ENCODE measurements at places on chromosomes 12 and 14.

DNA sequence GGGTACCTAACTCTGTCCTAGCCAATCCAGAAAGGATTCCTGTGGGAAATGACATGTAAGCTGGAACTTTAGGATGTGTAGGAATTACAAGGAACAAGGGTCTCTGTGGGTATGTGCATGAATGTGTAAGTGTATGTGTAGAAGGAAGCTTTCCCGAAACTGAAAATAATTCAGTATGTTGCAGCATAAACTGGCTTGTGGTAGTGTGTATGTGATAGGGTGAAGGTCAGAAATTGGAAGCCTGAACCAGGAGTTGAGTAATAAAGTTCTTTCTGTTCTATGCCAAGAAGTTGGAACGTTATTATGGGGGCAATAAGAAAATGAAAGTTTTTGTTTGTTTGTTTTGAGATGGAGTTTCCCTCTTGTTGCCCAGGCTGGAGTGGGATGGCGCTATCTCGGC, 323.1 kb upstream of the KITLG start:
- no peak for DNase-seq

GRCh38 chr12:113895176-113895575, 70.9 kb downstream of the RBM19 start:
- no peak for DNase-seq

DNA sequence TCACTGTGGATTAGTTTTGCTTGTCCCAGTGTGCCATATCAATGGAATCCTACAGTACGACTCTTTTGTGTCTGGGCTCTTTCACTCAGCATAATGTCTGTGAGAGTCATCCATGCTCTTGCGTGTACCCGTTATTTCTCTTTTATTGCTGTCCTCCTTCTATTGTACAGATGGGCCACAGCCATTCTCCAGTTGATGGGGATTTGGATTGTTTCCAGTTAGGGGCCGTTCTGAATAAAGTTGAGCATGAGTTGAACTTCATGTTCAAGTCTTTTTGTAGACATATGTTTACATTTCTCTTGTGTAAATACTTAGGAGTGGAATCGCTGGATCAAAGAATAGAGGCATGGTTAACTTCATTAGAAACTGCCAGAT, 38.3 kb downstream of the MYO1H start:
- no peak for DNase-seq

GRCh38 chr14:56182410-56182809, 64.2 kb downstream of the PELI2 start:
- DNase-seq = no peak

GRCh38 chr14:74960736-74961135, 5.3 kb upstream of the PGF start:
- no peak for DNase-seq

DNA sequence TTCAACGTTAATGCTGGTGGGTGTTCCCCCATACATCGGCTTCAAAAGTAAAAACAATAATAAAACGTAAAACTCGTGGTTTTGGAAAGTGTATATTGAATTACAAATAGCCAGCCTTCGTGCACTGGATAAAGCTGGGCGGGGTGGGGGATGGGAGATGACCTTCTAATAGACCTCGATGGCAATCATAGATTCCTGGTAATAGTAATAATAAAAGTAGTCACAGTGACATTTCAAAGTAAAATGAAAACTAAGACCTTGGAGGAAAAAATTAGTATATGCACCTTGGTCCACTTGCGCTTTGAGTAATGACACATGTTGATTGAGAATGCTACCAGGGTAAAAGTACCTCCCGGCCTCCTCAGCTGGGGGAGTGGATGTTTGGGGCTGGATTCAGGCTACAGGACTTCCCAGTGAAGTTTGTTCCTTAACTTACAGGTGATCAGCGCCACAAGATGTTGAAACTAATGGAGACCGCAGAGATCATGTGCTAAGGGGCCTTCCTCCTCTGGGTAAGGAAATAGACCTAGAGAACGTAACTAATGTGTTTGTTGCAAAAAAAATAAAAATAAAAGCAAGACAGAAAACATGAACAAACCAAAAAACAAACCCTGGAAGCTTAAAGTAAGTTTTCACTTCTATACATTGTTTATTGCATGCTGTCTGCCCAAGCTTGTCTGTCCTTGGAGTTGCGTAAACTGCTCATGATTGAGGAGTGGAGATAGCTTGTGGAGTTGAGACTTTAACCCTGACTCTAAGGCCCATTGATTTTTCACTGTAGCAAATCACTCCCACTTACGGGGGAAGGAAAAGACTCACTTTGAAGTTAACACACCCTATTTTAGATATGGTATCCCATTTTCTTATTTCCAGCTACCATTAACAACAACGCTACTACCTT, 907 bp upstream of the LRIG3 start:
- DNase-seq = no peak

GRCh38 chr12:14554281-14555007, 13.2 kb downstream of the PLBD1 start:
- no peak for DNase-seq

- no peak for DNase-seq
Observed at GRCh38 chr12:24418157-24418556, 468.7 kb upstream of the SOX5 start.

DNA sequence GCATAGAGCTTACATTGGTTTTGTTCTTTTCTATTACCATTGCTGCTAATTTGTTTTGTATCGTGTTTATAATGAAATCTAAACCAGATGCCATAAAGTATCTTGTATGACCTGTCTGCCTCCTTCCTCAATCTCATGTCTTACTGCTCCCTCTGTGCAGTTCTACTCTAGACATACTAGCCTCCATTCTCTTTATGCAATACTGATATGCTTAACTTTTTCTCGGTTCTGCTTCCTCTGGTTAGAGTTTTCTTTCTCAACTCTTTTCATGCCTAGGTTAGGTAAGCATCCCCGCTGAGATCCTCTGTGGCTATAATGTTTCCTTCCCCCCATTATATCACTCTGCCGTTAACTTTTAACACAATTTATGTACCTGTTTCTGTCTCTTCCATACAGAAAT, 852.3 kb downstream of the TRHDE start:
- DNase-seq = no peak

- DNase-seq = no peak
Observed at GRCh38 chr14:78697341-78697740, 527.2 kb downstream of the NRXN3 start.

GRCh38 chr14:59582161-59582560, 5.5 kb upstream of the CCDC175 start:
- DNase-seq = no peak

GRCh38 chr14:105047283-105048016, 17.8 kb downstream of the GPR132 start:
- no peak for DNase-seq

DNA sequence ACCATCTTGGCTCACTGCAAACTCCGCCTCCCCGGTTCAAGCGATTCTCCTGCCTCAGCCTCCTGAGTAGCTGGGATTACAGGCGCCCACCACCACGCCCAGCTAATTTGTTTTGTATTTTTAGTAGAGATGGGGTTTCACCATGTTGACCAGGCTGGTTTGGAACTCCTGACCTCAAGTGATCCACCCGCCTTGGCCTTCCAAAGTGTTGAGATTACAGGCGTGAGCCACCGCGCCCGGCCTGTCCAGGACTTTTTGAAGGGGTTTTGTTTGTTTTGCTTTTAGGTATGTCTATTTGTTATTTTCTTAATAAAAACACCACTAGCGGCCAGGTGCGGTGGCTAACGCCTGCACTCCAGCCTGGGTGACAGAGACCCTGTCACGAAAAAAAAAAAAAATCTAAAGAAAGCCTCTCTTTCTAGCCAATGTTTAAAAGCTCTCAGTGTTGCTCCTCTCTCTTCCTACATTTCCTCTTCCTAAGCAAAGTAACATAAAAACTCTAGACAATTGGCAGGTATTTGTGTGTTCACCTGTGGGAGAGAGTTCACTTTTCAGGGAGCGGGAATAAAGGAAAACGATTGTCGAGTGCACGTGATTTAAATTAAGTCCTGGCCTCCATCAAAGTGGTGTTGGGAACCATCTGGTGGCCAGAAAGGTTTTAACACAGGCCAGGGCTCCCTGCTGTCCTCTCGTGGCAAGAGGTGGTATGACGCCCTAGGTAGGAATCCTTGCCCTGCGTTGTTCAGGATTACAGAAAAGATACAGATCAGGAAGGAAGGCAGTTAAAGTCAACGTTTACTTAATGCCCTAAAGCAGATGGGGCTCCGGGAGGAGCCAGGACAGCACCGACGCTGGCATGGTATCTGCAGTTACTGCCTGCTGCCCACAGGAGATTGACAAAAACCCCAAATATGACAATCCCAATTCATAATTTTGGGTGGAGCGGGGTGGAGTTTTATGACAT, 36.2 kb upstream of the ATP23 start:
- peak; percentile 64 for DNase-seq

DNA sequence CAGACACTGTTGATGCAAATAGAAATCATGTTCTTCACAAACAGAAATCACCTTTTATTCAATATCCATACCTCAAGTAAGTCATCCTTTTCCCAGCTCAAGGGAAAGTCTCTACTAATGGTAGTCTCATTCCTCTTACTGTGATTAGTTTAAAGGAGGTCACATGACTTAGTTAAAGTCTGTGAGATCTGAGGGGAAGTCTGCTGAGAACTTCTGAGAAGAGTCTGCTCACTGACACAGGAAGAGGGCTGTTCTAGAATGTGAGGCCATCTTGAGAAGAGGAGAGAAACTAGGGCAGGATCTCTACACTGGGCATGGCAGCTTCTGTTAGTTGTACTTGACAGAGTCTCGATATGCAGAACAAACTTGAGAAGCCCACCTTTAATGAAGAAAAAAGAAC, 146.8 kb downstream of the C12orf42 start:
- DNase-seq = no peak

- DNase-seq = no peak
Observed at GRCh38 chr12:117583677-117584225, 222.3 kb upstream of the NOS1 start.

DNA sequence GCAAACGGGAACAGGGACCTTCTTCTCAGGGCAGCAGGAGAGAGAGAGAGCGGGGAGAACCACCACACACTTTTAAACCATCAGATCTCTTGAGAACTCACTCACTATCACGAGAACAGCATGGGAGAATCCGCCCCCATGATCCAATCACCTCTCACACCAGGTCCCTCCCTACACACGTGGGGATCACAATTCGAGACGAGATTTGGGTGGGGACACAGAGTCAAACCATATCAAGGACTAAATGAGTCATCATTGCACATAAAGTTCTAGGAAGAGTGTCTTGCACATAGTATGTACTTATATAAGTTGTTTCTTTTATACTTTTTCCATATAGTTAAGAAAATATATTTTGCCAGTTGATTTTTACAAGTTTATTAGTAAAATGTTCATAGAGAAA, 17.6 kb upstream of the NTN4 start:
- no peak for DNase-seq

DNA sequence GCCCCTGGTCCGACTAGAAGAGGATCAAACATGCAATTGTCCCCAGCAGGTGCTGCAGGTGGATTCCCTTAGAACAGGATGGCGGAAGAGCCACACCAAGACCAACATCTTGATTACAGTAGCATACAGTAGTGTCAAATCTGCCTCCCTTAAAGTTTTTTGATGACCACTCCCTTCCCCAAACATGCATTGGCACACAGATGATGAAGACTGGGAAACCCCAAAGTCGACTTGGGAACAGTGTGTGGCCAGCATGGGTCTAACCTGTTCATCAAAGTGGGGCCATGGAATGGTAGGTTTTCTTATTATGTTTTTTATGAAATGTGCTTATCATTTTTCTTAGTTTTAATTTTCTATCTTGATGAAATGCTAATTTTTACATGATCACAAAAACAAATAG, 8.8 kb downstream of the PLXNC1 start:
- no peak for DNase-seq

DNA sequence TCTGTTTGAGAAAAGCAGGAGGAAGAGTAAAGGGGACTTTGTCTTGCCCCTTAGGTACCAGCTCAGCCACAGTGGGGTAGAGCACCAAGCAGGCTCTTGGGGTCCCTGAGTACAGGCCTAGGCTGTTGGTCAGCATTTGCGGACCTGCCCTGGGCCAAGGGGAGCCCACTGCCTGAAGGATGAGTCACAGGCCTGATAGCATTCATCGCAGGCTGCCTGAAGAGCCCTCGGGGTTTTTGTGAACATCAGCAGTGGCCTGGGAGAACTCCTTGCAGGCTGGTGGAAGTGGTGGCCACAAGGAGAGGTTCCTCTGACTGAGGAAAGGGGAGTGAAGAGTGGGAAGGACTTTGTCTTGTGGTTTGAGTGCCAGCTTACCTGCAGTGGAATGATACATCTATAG, 25.0 kb upstream of the P2RX7 start:
- DNase-seq = no peak

- DNase-seq = no peak
Observed at GRCh38 chr12:106088811-106089485, 49.8 kb downstream of the NUAK1 start.

DNA sequence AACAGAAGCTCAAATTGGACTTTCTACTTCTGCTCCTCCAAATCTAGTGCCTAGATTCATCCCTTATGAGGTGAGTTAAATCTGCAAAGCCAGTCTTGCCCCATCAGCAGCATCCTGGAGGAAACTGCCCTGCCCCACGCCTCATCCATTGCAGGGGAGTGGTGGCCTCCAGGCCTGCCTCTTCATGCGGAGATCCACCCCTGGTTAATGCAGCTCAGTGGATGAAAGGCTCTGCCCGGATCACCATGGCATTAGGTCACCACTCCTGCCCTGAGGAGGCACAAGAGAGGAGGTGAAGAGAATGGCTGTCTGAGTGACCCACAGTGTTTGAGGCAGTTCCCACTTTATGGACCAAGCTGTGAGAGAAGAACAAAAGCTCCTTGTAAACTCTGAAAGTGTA, 218.1 kb downstream of the C12orf75 start:
- DNase-seq = no peak

- DNase-seq = no peak
Observed at GRCh38 chr12:112602150-112602549, 183.4 kb downstream of the PTPN11 start.

DNA sequence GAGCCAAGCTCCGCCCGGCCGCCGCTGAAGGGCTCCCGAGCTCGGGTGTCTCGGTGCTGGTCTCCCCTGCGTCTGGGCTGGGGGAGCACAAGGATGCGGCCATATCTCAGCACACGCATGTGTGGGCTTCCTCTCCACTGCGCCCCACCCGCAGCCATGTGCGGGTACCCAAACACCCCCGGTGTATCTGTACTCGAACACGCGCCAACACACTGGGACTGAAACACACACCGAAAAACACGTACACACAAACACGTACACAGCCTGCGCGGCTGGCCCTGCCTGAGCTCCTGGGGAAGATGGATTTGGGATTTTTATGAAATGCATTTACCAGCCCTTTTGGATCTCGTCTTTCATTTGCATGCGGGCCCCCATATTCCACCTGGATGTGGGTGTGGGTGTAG, 897 bp upstream of the TBX3 start:
- no peak for DNase-seq

GRCh38 chr14:53509276-53510244, 356.4 kb upstream of the DDHD1 start:
- DNase-seq = no peak

- DNase-seq = no peak
Observed at GRCh38 chr12:96906498-96906848, 584 bp upstream of the NEDD1 start.

GRCh38 chr12:19760611-19761010, 321.3 kb downstream of the AEBP2 start:
- DNase-seq = no peak

- DNase-seq = no peak
Observed at GRCh38 chr14:33335366-33335765, 396.7 kb downstream of the NPAS3 start.

Measured in stimulated activated CD8-positive, alpha-beta memory T cell treated with anti-CD3 and anti-CD28 coated beads, Interleukin-7, amount 100 ng/mL, for 48 hours (primary cell).